ENCODE measurements at places on chromosomes 2 and 18. TPM values are rescaled to one million over a fixed set of nuclear protein-coding genes. Genes with fewer than 3 reads are reported as not detected.

DNA sequence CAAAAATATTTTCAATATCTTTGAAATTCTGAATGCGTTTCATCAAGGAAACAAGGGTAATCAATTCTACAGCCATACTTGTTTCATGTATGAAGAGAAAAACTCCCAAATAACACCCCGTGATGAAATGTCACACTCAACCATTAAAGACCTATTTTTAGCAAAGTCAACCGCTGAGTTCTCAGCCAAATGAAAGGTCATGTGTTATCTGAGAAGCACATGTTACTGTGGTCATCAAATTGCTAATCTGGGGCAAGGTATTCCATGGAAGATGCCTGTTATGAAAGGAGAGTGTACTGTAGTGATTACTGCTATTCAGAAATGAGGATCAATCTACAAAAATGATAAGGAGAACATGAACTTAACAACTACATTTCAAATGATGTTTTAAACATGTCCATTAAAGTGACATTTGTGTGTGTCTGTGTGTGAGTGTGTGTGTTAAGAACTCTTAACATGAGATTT is 126.7 kb downstream of the BCL2 start:
- DNase-seq: no peak

CAPN13 gene
- total RNA-seq: 0.26 TPM

GAD1 gene
- total RNA-seq: not detected

TXNDC2 gene
- total RNA-seq: not detected

Measured in suprapubic skin (tissue), 4 donors.